ENCODE measurements at places on chromosomes 11 and 22.

DNA sequence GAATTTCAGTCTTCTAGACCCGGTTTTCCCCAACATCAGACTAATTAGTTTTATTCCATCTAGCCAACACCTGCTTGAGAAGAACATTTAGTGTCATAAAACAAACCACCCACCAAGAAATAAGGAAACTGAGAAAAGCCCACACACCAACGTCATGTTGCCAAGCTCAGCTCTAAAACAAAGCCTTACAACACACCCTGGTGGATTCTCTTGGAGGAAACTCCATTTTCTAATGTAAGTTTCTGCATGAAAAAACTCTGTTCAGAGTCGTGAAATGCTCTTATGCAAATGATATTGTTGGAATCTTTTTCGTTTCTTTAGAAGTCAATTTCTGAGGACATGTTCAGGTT, 105.0 kb upstream of the RAG2 start:
- DNase-seq = no peak

DNA sequence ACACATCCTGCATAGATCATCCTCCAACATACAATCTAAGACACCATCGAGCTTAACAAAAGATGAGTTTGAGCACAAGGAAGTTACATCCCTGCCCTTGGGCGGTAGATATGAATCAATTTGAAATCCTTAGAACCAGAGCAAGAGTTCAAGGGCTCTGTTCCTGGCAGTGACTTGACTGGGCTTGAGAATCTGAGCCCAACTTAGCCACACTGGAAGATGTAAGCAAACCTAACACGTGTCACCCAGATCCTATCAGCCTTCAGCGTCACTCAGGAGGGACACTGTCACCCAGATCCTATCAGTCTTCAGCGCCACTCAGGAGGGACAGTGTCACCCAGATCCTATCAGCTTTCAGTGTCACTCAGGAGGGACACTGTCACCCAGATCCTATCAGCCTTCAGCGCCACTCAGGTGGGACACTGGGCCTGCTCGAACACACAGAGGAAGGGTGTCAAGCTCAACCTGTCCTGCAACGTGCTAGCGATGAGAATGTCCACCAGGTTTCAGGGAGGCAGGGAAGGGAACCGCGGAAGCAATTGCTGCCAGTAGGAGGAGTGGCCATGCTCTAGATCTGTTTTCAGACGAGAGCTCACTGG, 32.8 kb upstream of the CTSD start:
- DNase-seq = no peak

- DNase-seq = no peak
Measured at GRCh38 chr22:28873183-28873963, 10.0 kb upstream of the ZNRF3 start.

DNA sequence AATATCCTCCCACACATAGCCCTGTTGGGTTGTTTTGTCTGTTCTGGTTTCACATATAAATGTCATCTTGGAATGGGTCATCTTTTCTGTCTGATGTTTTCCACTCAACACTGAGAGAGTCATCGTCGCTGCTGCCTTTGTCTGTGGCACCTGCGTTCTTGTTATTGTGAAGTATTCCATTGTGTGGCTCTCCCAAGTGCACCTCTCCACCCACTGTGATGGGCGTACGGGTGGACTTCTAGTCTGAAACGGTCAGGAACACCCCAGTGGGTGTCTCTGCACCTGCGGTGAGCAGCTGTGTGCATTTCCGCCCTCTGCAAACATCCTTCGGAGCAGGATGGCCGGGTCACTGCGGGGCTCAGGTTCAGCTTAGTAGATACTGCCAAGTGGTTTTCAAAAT, 34.5 kb upstream of the RTL6 start:
- no peak for DNase-seq

GRCh38 chr11:72681226-72682153, 7.3 kb upstream of the PDE2A start:
- DNase-seq = no peak

GRCh38 chr11:60933416-60934123, 9.3 kb downstream of the TMEM132A start:
- no peak for DNase-seq

DNA sequence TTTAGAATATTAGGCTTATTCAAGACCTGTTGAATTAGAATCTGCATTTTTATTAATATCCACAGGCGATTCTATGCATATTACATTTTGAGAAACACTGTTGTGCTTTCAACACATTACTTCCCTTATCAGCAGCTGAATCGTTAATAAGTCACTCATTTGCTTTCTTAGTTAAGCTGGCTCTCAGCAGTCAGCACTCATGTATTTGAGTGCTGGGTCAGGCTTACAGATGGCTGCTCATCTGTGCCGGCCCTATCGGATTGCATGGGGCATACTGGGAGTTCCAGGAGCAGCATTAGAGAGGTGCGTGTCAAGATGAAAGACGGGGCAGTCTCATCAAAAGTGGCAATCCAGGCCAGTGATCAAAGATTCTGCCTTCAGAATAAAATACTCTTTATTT, 10.8 kb upstream of the OR51L1 start:
- DNase-seq = no peak

- no peak for DNase-seq
Measured at GRCh38 chr22:35092406-35092805, 26.4 kb downstream of the ISX start.

DNA sequence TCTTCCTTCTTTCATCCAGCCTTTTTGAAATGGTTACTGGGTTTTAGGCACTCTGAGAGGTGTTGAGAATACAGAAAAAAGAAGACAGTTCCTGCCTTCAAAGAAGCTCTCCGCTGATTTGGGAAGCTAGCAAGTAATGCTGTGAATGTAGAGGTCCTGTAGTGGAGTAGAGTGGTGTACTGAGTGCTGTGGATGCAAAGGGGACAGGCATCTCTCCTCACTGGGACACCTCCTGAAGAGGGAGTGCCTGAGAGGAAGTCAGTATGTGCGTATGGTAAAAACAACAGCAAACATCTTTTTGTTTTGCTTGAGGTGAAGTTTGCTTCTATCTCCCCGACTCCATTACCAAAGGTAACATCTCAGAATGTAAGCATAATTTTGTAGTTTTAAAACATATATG, 77.5 kb downstream of the EXT2 start:
- DNase-seq = no peak

- DNase-seq = no peak
Measured at GRCh38 chr11:127110542-127110941, 110.0 kb upstream of the KIRREL3 start.

DNA sequence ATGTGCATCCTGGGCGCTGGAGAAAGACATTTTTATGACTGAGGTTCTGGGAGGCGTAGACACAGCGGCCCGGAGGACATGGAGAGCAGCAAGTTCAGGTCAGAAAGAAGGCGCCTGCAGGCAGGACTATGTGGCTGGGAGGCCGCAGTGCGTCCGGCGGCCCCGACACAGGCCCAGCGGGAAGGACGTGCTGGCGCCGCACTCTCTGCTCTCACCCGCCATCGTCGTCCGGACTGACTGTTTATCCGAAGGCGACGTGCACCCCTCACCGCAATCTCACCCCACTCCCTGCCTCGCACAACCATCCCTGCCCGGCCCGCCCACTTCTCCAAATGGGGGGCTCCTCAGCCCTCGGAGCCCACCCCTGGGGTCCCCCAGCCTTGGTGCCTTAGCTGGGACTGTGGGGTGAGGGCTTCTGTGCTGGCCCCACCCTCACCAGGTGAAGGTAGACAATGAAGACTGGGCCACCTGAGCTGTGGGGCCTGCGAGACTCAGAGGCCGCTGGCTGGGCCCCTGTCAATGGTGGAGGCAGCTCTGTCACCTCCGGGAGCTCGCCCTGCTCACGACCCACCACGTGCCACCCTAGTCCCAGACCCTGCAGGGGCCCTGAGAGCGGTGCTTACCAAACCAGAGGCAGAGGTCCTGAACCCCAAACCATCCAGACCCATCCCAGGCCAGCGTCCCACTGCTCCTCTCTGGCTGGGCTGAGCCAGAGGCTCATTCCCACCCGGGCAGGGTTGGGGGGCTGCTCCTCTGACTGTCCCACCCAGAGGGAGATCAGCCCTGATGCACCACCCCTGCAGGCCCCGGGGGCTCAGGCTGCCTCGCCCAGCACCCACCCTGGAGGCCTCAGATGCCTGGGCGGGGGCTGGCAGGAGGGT, 16.2 kb upstream of the MUC5B start:
- no peak for DNase-seq

DNA sequence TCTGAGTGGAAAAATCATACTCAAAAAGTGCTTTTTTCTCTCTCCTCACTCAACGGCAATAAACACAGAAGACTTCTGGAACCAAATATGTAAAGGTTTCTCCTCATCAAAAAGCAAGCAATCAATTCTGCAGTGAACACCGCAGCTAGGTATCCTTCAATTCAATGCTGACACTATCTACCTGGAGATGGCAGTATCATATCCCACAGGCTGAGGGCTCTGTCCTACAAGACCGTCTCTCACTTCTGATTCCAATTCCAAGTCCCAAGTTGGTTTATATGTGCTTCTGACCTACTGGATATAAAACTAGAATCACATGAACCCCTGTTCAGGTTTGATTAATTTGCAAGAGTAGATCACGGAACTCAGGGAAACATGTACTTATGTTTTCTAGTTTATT, 59.7 kb upstream of the LUZP2 start:
- no peak for DNase-seq

- no peak for DNase-seq
Measured at GRCh38 chr11:65556470-65557279, 1.5 kb downstream of the LTBP3 start.

DNA sequence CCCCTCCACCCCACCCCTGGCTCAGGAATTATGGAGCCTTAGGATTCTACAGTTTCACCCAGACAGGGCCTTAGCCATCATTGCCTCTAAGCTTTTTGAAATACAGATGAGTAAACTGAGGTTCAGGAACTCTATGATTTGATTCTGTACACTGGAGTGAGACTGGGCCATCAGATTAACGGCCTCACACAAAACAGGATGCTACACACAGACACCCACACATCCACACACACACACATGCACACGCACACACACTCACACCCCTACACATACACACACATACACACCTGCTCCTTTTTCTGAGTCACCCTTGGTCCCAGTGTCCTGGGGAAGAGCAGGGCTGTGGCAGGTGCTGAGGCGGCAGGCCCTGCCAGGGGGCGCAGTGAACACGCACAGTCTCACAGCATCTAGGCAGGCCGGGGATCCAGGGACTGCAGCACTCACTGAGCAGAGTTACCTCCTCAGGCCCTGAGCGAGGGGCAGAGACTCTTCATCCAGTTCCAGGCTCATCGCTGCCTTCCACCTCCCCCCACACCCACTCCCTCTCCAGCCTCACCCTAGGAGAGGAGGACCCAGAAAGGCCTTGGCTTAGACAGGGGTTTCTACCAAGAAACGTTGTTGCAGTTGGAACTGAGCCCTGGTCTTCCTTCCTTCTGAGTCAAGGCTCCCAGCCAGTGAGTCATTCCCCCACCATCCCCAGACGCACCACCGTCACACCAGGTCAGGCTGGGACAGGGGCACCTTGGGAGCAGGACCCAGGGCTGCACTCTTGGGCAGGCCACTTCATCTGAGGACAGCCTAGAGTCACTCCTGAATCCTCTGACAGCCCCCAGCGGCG, 89.8 kb upstream of the PARVA start:
- DNase-seq = no peak

GRCh38 chr11:76184551-76184993, 21.7 kb downstream of the WNT11 start:
- no peak for DNase-seq

DNA sequence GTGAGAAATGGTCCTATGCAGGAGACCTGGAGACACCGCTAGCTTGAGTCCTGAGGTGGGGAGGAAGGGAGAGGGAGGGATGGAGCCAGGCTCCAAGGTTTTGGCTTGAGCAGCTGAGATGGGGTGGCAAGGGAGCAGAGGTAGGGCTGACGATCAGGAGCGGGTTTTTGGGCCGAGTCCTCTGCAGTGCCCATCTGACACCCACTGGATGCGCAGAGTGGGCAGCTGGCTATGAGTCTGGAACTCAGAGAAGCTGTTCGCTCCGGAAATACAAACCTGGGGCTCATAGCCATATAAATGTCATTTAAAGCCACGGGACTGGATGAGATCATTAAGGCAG, 453 bp upstream of the MAFF start:
- DNase-seq = no peak

Measured in stimulated activated CD8-positive, alpha-beta memory T cell treated with anti-CD3 and anti-CD28 coated beads, Interleukin-7, amount 100 ng/mL, for 1 hour (primary cell).